ENCODE measurements at places on chromosomes 4 and X. TPM values are rescaled to one million over a fixed set of nuclear protein-coding genes. Genes with fewer than 3 reads are reported as not detected.
A peak's percentile ranks its signal among the peaks of the same experiment; 100 is the strongest.

The MAEA gene
- total RNA-seq: 129 TPM

DNA sequence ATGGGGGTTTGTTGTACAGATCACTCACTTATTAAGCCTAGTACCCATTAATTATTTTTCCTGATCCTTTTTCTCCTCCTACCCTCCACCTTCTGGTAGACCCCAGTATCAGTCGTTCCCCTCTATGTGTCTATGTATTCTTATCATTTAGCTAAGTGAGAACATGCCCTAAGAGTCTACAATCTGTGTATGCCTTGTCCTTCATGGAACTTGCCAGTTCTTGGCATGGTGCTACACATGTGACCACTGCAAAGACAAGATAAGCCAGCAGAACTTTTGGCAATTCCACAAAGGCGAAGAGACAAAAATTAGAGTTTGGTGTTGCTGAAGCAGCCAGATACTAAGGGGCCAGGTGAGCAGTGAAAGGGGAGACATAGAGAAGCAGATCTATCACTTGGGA is 101.3 kb downstream of the CORIN start:
- no peak overlapping the region for H3K27ac ChIP-seq
- H3K27me3 ChIP-seq: no peaks in the 10 kb centered on the region
- H3K4me1 ChIP-seq: no peaks in the 10 kb centered on the region
- H3K4me3 ChIP-seq: no peak overlapping the region

DNA sequence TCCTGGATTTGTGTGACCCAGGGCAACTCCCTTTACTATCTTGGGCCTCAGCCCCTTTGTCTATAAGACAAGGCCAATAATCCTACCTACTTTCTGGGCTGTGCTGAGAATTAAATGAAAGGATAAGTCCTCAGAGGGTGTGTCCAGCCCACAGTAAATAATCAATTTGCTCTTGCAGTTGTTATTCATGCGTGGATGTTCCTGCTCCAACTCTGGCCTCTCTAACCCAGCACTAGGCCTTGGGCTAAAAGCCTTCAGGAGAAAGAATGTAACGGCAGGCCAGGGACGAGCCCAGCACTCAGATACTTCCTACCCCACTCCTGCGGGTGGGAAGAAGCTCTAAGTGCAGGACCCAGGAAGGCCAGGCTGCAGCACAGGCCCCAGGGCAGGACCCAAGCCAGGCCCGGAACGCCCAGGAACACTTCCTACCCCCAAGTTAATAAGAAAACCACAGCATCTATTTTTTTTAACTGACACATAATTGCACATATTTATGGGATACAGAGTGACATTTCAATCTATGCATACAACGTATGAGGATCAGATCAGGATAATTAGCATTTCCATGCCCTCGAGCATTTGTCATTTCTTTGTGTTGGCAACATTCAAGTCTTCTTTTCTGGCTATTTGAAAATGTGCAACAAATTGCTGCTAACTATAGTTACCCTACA is 179.6 kb upstream of the RBPJ start:
- no peaks in the 10 kb centered on the region for H3K27me3 ChIP-seq
- H3K27ac ChIP-seq: peak overlapping the region; percentile 5

DNA sequence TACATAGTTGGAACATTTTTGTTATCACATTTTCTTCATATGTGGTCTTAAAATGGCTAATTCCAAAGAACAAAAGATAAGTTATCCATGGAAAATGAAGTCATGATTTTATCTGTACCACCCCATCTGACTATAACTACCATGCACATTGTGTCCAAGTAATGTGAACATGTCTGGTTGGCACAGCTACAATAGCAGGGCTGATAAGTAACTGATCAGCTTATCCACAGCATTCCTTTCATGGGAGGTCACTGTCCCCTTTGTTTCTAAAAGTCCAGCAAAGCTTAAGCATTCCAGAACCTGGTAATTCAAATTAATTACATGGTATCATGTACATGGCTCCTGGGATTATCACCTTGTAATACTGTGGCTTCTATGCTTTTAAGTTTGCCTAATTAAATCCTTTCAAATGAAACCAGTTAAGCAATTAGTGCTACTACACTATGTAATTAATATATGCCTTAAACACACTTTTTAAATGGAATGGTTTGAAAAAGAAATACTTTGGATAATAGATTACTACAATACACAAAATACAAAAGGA is 21.1 kb upstream of the SORBS2 start:
- no peaks in the 10 kb centered on the region for H3K27me3 ChIP-seq
- no peak overlapping the region for H3K4me3 ChIP-seq

GRCh38 chr4:122152711-122153226 is 638 bp downstream of the BLTP1 start:
- H3K27ac ChIP-seq: peak overlapping the region; percentile 94
- peak overlapping the region; percentile 94 for H3K4me3 ChIP-seq
- H3K27me3 ChIP-seq: no peaks in the 10 kb centered on the region
- DNase-seq: peak; percentile 47
- peaks cover 10% of the 10 kb centered on the region for H3K4me1 ChIP-seq

Measured in testis (tissue), 5 donors.